ENCODE measurements at places on chromosomes 3 and 15.

DNA sequence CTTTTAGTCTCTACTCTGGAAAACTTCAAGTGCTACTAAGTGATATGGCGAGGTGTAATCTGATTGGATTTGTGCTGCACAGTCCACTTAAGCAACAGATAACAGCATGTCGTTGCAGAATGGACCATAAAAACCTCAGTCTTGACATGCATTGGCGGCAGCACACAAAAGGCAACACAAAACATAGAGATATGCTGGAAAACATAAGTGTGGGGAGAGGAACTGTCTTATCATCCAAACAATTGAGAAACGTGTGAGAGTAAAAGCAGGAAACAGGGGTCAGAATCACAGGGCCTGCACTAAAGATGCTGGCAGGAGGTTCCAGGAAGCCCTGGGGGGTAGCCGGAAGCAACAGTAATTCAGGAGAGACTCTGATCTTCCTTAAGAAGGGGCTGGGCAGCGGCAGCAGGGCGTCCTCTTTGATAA, 82.1 kb downstream of the CGNL1 start:
- DNase-seq: no peak

- DNase-seq: no peak
Measured at GRCh38 chr3:101995371-101996046, 146.2 kb downstream of the NFKBIZ start.

- no peak for DNase-seq
Measured at GRCh38 chr3:18835021-18835420, 313.3 kb upstream of the KCNH8 start.

- no peak for DNase-seq
Measured at GRCh38 chr3:176867681-176868663, 329.3 kb downstream of the TBL1XR1 start.

DNA sequence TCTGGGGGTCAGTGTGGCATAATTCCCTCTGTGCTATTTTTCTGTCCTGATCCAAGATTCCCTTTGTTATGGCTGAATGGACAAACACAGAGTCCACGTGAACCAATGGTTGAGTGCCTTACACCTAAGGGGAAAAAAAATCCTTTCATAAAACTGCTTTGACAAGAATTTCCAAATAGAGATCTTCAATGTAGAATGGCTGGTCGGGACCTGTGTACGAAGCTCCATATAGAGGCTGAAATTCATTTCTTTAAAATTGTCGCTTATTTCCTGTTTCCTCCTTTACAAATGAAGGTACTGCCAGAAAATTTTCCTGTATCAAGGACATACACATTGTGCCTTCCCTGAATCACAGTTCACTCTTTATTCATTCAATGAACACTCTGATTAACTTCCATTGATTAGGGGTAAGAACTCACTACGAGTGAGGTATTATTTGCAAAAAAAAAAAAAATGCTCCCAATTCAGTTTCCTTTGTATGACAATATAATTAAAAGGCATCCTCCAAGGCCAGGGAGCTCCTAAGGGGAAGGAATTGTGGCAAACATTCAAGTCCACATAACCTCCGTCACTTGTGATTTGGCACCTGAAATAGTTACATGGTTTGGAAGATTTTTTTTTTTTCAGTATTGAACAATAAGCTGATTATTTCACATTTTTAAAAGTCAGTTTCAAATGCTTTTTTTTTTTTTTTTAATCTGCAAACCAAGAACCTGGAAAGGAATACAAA, 293.8 kb downstream of the MEX3B start:
- DNase-seq: no peak

- peak; percentile 44 for DNase-seq
Measured at GRCh38 chr15:85752491-85752961, 42.2 kb downstream of the KLHL25 start.

GRCh38 chr15:76139368-76140073, 79.7 kb downstream of the TMEM266 start:
- DNase-seq: no peak

DNA sequence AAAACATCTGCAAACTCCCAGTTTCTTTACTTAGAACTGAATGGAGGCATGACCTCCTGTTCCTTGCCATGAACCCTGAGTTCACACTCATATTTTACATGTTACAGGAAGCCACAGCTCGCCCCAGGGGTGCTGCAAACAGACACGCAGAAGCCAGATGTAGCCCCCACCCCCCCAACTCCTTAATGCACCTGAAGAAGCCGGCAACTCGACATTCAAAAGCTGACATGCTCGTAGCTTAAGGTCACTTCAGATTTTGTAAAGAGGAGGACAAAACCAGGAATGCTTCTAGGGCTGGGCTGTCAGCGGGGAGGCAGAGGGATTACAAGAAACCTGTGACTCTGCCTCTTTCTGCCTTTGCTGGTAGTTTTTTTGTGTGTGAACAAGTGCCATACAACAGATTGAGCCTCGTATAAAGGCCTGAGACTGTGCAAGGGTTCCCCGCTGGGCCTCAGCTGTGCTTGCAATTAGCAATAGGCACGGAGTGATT, 42.0 kb upstream of the FEZF2 start:
- no peak for DNase-seq

- no peak for DNase-seq
Measured at GRCh38 chr15:91946581-91947292, 93.2 kb downstream of the SLCO3A1 start.

GRCh38 chr3:69764121-69764741, 25.0 kb downstream of the MITF start:
- no peak for DNase-seq

DNA sequence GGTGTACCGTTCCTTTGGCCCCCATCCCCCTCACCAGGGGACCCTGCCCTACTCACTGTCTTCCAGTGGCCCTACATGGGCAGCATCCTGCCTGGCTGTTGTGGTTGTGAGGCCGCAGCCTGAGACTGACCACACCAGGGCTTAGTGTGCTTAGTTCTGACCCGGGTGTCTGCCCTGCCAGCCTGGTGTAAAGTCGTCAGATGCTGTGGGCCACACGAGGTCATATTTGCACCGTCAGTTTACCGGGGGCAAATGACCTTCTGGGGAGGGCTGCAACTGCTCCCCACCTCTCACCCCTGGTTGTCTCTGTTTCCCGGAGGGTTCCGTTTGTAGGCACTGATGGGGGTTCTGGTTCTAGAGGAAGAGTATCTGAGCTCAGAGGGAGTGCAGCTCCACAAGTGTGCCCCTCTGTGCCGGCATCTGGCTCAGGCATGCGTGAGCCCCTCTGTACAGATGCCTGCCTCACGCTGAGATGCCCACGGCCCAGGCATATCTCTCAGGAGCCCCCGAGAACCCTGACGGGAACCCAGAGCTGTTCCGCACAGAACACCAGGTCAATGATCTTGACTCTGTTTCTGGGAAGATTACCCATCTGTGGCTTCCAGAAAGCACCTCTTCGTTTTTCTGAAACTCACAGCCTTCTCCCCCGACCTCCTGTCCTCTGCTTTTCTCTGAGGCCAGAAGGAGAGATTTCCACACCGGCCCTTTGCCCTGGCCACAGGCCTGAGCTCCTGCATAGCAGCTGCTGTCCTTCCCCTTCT, 19.2 kb downstream of the KLF13 start:
- peak; percentile 76 for DNase-seq

DNA sequence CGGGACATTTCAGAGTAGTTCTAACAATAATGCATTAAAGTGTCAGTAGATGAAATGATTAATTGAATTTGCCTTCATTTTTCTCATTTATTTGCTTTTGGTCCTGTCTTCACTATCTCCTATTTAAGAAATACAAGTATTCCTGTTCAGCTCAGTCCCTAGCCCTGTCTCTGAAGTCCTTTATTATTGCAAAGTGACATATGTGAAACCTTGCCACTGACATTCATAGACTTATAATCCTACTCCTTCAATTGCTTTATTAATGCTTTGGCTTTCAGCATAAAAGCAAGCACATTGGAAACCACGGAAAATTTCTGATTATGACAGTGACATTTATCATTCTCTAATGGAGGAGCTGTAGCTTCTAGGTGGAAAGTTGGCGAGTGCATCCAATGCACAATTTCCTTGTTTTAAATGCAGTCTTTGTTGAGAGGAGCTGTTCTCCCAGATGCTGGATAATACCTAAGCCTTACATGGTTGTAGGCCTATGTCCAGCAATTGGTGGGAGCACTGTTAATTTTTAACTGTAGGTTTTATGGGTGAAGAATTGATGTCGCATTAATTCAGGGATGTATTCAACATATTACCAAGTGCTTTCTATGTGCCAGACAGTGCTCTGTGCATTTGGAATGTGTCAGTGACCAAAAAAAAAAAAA, 337.8 kb downstream of the FEZF2 start:
- DNase-seq: no peak

GRCh38 chr3:122343654-122344053, 18.6 kb downstream of the CSTA start:
- no peak for DNase-seq

DNA sequence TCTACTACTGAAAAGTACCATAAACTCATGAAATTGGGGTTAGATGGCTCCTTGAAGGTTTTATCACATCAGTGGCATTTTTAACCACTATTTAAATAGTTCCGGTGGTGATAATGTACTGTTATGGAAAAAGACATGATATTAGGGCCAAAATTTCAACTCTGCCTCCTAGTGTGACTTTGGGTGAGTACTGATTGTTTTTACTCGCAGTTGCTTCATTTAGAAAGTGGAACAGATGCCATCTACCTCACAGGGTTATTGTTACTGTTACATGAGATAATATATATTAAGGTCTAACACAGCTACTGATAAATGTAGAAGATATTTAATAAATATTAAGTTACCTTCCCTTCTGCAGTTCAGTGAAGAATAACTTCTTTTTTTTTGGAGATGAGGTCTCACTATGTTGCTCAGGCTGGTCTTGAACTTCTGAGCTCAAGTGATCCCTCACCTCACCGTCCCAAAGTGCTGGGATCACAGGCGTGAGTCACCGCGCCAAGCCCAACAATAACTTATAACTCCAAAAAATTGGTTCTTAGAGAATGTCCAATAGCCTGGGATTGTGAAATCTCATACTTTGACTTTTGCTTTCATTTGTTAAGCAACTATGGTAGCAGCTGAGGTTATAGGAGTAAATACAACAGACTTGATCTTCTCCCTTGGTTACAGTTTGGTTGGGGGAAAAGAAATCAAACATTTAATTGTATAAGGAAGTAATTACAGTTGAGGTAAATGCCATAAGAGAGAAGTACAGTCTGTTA, 48.3 kb downstream of the MEF2A start:
- no peak for DNase-seq

DNA sequence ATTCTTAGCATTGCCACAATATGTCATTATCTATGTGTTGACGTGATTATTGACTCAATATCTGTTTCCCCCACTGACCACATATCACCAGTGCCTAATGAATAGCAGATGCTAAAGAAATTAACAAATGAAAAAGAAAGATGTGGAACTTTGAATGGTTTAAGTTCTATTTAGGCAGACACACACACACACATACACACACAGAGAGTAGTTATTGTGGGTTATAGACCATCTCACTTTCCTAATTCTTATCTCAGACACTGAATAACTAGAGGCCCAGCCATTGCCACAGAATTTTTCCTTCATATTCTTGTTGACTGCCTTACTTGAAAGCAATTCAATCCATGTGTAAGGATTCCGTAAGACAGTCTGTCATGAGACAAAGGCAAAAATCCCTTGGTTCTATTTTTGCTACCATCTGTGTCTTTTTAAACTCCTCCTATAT, 61.9 kb upstream of the PHLDB2 start:
- DNase-seq: no peak

GRCh38 chr15:43441316-43441715, 51.6 kb downstream of the TP53BP1 start:
- DNase-seq: no peak

DNA sequence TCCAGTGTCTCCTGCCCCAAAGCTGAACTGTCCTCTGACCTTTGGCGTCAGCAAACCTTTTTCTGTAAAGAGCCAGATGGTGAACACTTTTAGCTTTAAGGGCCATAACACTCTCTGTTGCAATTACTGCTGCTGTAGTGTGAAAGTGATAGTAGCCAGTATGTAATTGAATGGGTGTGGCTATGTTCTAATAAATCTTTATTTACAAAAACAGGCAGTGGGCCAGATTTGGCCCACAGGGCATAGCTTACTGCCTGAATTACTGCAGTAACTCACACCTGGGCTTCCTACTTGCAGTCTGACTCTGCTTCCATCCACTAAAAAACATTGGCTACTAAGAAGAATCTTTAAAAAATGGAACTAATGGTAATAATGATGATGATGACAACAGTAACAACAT, 68.0 kb upstream of the SLC6A11 start:
- no peak for DNase-seq

DNA sequence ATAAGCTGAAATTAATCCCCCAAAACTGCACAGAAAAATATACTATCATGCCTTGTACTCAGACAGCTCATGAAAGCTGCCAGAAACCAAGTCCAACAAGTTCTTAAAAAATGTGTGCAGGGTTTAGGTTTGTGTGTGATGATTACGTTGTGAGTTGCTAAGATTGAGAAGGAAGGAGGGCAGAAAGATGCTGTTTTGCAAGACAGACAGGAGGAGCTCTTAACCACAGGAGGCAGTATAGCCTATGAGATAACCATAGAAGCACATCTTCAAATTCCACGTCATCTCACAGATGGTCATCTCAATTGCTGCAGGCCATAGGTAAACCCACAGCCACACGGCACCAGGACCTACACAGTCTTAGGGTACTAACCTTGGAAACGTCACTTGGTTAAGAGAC, 191.9 kb downstream of the STT3B start:
- DNase-seq: no peak

GRCh38 chr15:95132774-95133173, 901.4 kb downstream of the MCTP2 start:
- no peak for DNase-seq

GRCh38 chr3:104437131-104437750, 929.5 kb upstream of the ALCAM start:
- DNase-seq: no peak

DNA sequence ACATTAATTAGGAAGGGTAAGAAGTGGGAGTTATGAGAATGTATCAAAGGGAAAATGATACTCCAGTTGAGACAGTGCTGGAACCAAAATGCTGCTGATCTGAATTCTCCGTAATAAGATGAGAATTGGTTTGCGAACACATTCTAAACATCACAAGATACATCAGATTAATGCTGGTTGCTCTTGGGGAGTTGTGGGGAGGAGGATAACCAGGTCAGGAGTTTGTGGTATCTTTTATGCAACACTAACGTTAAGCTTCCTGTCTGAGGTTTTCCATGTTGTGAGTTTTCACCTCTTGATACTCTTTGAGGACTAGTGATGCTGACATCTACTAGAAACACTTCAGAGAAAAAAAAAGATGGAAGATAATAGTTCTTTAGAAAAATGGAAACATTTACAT, 47.2 kb downstream of the PPARG start:
- no peak for DNase-seq

- DNase-seq: no peak
Measured at GRCh38 chr3:103112273-103112672, 677.5 kb downstream of the ZPLD1 start.
